ENCODE measurements at places on chromosomes 7 and 10. TPM values are rescaled to one million over a fixed set of nuclear protein-coding genes. Genes with fewer than 3 reads are reported as not detected.
A peak's percentile ranks its signal among the peaks of the same experiment; 100 is the strongest.

DNA sequence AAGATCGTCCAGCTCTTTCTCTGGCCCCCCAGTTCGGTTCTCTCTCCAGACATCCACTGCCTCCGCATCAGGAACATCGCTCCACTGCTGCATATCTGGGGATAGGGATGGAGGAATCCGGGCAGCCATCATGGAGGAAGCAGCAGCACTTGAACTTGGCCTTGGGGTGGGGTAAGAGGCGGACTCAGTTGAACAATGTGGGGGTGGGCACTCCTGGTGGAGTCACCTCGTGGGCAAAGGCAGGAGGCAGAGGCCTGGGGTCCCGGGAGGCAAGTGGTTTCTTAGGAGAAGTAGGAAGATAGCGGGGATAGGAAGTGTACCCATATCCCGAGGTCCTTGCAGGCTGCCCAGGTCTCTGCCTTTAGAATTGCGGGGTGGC, 98.3 kb downstream of the CHST15 start:
- no peak overlapping the region for H3K27ac ChIP-seq
- H3K4me3 ChIP-seq: peak overlapping the region; percentile 42
- peaks cover 14% of the 10 kb centered on the region for H3K27me3 ChIP-seq
- DNase-seq: peak; percentile 65
- no peaks in the 10 kb centered on the region for H3K36me3 ChIP-seq

DNA sequence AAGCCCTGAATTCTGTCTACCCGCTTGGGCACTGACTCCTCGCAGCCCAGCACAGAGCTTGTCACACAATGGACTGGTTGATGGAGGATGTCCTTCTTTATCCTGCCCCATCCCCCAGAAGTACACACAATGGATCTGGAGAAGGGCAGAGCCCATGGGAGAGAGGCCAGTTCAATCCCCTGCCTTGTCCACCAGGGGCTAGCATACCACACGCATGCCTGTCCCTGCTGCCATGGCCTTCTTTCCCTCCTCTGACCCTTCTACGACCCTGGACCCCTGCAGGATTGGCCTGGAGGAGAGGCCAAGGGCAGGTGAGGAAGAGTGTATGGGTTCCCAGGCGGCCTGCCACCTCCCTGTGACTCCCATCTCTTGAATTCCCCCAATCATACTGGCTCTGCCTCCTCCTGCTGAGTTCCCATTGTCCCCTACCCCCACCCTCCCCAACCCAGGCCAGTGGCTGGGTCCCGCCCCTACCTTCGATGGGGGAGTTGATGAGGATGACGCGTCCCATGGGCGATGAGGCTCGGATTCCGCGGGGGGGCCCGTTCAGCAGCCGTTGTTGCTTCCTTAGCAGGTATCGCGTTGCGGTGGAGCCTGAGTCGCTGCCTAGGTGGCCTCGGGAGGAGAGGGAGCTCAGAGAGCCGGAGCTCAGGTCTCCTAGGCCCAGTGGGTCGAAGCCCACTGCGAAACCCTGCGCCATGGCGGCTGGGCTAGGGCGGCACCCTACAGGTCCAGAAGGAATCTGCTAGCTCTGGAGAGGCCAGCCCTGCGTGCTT, 1.2 kb downstream of the PDZD7 start:
- H3K4me3 ChIP-seq: no peak overlapping the region
- no peak overlapping the region for H3K27ac ChIP-seq
- no peaks in the 10 kb centered on the region for H3K36me3 ChIP-seq

DNA sequence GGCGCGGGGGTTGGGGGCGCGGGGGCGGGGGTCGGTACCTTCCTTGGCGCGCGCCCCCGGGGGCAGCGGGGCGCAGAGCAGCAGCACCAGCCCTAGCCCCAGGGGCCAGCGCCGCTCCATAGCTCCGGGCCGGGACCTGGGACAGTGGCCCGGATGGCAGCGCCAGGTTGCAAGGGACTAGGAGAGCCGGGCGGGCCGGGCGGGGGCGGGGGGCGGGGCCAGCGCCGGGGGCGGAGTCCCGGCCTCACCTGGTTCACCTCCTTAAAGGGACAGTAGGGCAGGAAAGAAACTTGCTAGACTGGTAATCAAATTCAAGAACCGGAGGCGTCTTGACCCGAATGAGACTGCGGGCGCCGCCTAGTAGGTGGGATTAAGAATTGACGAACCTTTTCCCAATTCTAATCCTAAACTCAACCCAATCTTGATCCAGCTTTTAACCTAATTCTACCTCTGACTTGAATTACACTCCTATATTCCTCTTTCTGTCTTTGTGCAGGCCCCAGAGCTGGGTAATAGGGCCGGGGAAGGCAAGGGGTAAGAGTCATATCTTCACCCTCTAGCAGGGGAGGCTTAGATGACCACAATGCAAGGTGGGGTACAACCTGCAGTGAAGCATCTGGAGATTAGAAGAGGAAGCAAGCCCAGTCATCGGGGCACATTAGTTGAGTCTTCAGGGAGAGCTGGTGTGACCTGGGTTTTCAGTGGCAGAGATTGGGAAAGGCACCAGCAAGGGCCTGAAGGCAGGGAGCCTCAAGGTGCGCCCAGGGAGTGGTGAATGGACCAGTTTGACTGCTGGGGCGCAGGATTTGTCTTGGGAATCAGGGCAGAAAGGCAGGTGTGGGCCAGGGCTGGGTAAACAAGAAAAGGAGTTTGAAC, at the start of gene EPHA1:
EPHA1 (minus strand) TSS at position 171 of the 876 bp plus-strand sequence; CDS start at position 120, 51 bp downstream.
- peaks cover 4% of the 10 kb centered on the region for H3K36me3 ChIP-seq
- H3K4me1 ChIP-seq: peaks cover 18% of the 10 kb centered on the region
- peak; percentile 83 for DNase-seq
- H3K27me3 ChIP-seq: no peaks in the 10 kb centered on the region
- peak within 1 kb of the TSS; percentile 90 for H3K4me3 ChIP-seq

DNA sequence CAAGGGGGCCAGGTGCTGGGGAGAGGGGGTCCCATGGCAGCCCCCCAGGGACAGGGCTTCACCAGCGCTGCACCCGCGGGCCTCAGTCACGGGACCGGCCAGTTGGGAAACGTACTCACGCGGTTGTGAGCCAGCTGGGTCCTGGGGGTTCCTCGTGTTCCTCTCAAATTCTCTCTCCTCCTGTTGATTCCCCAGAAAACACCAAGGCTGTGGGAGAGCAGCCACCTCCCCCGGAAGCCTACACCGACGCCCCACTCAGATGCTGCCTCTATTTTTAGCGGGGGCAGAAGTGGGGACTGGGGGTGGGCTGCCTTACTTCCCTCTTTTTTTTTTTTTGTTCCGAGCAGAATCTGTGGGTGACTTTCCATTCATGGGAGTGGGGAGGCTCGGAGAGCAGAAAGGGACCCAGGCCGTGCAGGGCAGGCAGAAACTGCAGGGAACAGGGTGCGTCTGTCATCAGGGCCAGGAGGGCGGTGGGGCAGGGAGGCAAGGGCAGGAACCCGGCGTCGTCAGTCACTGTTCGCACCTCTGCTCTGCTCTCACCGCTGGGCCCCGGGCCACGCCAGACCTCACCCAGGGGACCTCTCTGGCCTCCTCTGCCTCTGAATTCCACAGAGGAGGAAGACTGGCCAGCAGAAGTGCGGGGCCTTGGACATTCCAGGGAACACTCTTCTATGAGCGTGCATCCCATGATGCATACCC, 63.1 kb downstream of the CARD11 start:
- no peaks in the 10 kb centered on the region for H3K36me3 ChIP-seq
- DNase-seq: no peak
- no peaks in the 10 kb centered on the region for H3K27me3 ChIP-seq
- no peak overlapping the region for H3K4me3 ChIP-seq
- H3K4me1 ChIP-seq: no peaks in the 10 kb centered on the region
- no peak overlapping the region for H3K27ac ChIP-seq

Gene CPA2
- 0.31 TPM for total RNA-seq

Gene VWA2
- total RNA-seq: 2.6 TPM

GRCh38 chr10:131735577-131735976, 165.2 kb upstream of the PPP2R2D start:
- no peaks in the 10 kb centered on the region for H3K4me1 ChIP-seq
- H3K36me3 ChIP-seq: no peaks in the 10 kb centered on the region
- no peak overlapping the region for H3K4me3 ChIP-seq
- no peak for DNase-seq

DNA sequence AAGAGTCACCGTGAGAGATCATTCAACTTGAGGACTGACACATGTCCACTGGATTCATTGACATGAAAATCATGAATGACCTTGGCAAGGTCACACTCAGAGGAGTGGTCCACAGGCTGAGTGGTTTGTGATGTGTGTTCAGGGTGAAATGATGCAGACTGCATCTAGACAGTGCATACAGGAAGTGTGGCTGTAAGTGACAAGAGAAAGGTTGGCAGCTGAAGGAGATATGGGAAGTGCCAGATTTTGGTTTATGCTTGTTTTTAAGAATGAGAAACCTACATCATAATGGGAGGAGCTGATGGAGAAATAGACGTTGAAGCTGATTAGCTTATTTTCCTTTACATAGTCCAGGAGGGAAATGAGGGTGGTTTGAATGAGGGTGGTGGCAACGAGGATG, 64.8 kb upstream of the VIPR2 start:
- peaks cover 2% of the 10 kb centered on the region for H3K36me3 ChIP-seq
- H3K27ac ChIP-seq: no peak overlapping the region
- no peak for DNase-seq
- H3K4me3 ChIP-seq: no peak overlapping the region
- H3K27me3 ChIP-seq: no peaks in the 10 kb centered on the region
- H3K4me1 ChIP-seq: no peaks in the 10 kb centered on the region

Gene MMP21
- not detected for total RNA-seq
